Parietal lobe (tissue), 2 donors: ENCODE measurements at places on chromosomes 6 and 20. TPM values are rescaled to one million over a fixed set of nuclear protein-coding genes. Genes with fewer than 3 reads are reported as not detected.

The CALHM4 gene
- total RNA-seq, result not detected

The HAO1 gene
- not detected for total RNA-seq

The ZSCAN31 gene
- total RNA-seq, result 16.0 TPM

The MCHR2 gene
- 8.5 TPM for total RNA-seq

The NRSN1 gene
- total RNA-seq, result 31.6 TPM

The LTA gene
- total RNA-seq, result not detected

The DOK5 gene
- 259 TPM for total RNA-seq

The C6orf58 gene
- 2.2 TPM for total RNA-seq

The TEAD3 gene
- total RNA-seq, result 0.63 TPM

The NCR2 gene
- total RNA-seq, result not detected

The MARCKS gene
- 298 TPM for total RNA-seq

The CCN6 gene
- total RNA-seq, result not detected

The AGER gene
- 0.63 TPM for total RNA-seq

The ASCC3 gene
- 42.6 TPM for total RNA-seq

The TFAP2A gene
- not detected for total RNA-seq

The SYNDIG1 gene
- total RNA-seq, result 67.0 TPM

The CFB gene
- 1.9 TPM for total RNA-seq

The F13A1 gene
- total RNA-seq, result 2.5 TPM

The HLA-F gene
- 0.94 TPM for total RNA-seq

The WFDC5 gene
- total RNA-seq, result not detected

The ZSWIM3 gene
- 14.4 TPM for total RNA-seq

The ENPP3 gene
- total RNA-seq, result 0.63 TPM

The EYA4 gene
- total RNA-seq, result 0.94 TPM
